Activated CD4-positive, alpha-beta T cell treated with anti-CD3 and anti-CD28 coated beads, Interleukin-2, amount 10 ng/mL, durations not matched to agents 24 days and 14 days (primary cell): ENCODE measurements at places on chromosomes 5 and 9. TPM values are rescaled to one million over a fixed set of nuclear protein-coding genes. Genes with fewer than 3 reads are reported as not detected.

- no peak for DNase-seq
Measured at GRCh38 chr9:92183449-92183848, 68.2 kb upstream of the SPTLC1 start.

- DNase-seq: no peak
Measured at GRCh38 chr9:135338546-135338945, 141.0 kb upstream of the PPP1R26 start.

GRCh38 chr5:110333384-110333783 is 393.1 kb downstream of the TMEM232 start:
- DNase-seq: no peak

DNA sequence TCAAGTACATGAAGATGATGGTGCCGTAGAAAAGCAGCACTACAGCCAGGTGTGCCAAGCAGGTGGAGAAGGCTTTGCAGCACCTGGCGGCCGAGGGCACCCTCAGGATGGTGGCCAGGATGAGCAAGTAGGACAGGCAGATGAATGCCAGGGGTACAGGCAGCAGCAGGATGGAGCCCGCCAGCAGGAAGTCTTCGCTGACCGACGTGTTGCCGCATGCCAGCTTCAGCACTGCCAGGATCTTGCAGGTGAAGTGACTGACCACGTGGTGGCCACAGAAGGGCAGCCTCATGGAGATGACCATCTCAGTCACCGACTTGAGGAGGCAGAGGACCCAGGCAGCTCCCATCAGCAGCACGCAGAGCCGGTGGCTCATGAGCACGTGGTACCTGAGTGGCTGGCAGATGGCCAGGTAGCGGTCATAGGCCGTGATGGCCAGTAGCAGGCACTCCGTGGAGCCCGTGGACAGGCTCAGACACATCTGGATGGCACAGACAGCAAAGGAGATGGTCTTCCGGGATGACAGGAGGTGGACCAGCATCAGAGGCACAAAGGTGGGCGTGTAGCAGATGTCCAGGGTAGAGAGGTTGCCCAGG is 482 bp downstream of the OR13J1 start:
- peak; percentile 44 for DNase-seq

DNA sequence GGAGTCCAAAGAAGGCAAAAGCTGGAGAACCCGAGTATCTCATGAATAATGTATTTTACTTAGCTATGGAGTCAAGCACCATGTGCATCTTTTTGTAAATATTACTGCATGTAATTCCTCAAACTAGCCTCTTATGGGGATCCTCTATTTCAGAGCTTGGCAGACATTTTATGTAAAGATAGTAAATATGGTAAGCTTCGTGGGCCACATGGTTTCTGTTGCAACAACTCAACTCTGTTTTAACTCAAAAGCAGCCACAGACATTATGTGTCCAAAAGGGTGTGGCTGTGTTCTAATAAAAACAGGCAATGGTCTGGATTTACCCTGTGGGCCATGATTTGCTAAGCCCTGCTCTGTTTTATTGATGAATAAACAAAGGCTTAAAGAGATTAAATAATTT is 17.3 kb downstream of the DAPK1 start:
- no peak for DNase-seq

GRCh38 chr5:27406020-27406419 is 367.6 kb upstream of the CDH9 start:
- DNase-seq: no peak

IFNB1 gene
- not detected in 2 replicates for total RNA-seq
